ENCODE measurements at places on chromosomes 12 and 14.

DNA sequence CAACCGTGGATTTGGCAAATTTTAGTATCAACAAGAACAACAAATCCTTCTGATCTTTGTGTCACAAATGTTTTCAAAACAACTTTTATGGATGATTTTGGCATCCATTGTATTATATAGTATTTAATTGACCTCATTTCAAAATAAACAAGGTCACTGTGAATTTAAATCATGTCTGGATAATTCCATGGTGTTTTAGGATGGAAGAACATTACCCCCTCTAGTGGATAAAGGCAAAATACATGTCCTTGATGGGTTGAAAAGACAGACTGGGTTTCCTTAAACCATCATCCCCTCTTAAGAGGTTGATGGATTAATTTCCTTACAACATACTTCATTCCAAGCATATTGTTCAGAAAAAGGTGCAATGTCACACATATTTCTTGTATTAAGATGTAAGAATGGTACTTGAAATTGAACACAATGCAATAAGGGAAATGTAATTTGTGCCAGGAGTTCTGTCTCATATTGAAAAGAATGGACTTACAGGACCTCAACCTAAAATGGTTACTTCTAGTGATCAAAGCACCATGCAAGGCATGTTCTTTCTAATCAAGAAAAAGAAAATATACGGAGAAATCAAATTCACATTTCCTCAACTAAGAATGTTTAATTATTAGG lies 352.0 kb downstream of the BCAT1 start:
- no peak for DNase-seq

DNA sequence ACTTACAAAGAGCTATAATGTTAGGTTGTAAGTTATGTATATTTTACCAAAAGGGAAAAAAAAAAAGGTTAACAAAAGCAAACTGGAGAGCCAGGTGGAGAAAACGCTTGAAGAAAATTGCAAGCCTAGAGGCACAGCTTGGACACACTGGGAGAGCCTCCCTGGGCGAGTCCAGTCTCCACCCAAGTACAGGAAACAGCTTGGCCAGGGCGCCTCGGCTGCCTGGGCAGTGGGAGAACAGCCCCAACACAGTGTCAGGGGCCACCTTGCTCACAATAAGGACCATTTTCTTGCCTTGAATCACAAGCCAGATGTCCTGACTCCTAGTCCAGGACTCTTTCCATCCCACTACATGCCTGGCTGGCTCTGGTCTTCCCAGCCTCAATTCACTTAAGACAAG lies 33.3 kb downstream of the TTC7B start:
- no peak for DNase-seq

DNA sequence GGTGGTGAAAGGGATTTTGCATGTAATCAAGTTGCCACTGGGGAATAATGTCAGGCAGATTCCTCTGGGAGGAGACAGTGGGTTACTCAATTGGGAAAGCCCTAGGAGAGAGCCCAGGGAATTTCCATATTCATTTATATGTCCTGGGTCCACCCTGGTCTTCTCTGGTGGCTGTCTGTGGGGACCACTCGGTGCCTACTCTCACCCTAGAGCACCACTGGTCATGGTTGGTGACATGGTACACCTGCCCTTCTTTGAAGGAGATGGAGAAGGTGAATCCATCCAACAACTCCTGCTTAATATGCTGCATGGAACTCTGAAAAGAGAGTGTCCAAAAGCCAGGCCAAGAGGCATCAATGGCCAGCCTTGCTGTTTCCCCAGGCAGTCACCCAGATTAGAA lies 12.8 kb upstream of the RERG start:
- no peak for DNase-seq

GRCh38 chr12:120365675-120366340 lies 3.2 kb downstream of the MSI1 start:
- DNase-seq: no peak

- DNase-seq: no peak
Observed at GRCh38 chr12:111462210-111462769, 56.6 kb downstream of the SH2B3 start.

DNA sequence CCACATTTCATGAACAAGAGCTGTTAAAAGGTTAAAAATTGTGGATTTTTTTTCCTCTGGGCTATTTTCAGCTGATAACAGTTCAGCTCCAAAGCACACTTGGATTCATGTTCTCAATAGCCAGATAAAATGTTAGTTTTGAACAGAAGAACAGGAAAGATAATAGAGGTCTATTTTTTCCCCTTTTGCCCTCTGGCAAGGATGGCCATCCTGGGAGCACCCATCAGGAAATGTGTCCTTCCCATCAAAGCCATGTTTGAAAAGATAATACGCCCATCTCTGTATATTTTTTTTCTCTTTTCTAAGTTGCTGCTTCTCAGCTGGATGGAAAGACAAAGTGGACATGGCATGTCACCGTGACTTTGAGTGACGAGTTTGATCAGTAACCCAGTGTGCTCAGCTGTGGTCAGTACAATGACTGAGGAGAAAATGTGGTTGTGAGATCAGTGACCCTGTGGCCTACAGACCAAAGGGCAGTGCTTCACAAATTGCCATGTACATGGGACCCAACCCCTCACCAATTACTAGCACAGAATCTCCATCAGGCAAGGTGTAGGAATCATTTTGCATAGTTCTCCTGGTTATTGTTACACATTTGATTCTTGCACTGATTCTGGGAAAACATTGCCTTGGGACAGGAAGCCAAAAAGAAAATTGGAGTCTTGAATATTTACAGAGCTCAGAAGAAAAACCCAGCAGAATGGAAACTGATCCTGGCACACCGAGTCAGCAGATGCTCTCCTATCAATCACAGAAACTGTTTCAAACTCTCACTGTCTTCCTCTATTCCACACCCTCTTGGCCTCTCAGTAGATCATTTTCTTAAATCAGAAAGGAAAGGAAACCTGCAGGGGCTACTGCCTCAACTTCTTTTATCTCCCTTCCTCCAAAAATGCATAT lies 64.3 kb downstream of the ANO6 start:
- DNase-seq: no peak

GRCh38 chr12:82650627-82651337 lies 35.9 kb upstream of the TMTC2 start:
- DNase-seq: no peak

DNA sequence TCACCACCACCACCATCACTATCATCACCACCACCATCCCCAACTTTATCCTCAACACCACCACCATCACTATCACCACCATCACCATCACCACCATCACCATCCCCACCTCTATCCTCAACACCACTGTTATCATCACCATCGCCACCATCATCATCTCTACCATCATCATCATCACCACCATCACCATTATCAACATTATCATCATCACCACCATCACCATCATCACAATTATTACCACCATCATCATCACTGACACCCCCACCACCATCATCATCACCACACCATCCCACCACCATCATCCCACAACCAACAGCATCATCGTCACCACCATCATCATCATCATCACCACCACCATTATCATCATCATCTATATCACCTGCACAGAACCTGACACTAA lies 188.4 kb upstream of the PWP1 start:
- DNase-seq: no peak

- DNase-seq: no peak
Observed at GRCh38 chr12:102958830-102959176, 1.3 kb downstream of the ASCL1 start.

GRCh38 chr14:21498540-21499526 lies 12.3 kb downstream of the METTL3 start:
- DNase-seq: no peak

DNA sequence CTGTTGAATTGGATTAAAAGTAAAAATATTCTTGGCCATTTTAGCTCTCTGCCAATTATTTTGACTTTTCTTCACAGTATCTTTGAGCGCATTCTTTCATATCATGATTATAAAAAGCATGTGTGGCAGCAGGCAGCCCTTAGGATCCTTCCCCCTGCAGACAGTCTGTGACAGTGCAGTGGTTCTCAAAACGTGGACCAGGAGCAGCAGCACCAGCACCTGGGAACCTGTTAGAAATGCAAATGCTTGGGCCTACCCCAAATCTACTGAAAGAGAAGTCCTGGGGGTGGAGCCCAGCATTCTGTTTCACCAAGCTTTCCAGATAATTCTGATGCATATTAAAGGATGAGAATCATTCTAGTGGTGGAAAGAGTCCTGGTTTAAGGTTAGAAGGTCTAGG lies 155.6 kb downstream of the MON2 start:
- no peak for DNase-seq

DNA sequence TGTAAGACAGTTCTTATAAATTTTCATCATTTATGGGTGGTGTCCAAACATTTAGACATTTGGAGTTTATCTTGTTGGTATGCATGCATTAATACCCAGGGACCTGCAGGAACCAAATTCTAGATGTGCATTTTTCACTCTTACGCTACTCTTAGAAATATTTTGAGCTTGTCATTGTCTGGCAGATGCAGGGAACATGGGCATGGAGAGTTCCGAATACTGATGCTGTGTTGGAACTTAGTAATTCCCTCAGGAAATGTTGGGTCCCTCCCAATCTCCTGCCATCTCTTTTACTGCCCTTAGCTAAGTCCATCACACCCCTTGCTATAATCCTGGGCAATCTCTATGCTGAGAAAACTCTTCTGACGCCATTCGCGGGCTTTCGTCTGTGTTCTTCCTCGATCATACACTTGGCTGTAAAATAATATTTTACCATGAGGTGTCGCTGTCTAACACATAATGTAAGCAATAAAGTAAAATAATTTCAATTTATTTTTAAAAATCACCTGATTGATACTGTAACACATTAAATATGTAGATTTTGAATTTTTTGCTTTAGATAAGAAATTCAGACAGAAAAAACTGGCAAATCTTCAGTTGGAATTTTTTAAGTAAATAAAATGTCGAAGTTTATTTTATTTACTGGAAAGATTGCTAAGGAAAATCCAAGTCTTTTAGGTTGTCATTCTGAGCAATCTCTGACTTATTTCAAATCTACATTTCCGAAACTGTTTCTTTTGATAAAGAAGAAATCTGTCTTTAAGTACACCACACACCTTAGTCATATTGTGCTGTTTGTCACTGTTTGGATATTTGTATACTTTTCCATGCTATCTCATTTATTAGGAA lies 304.1 kb upstream of the SSTR1 start:
- DNase-seq: no peak

- DNase-seq: no peak
Observed at GRCh38 chr12:4958697-4959375, 49.1 kb downstream of the KCNA1 start.

All from activated T-cell treated with anti-CD3 and anti-CD28 coated beads, Interleukin-2, amount 50 U/mL, for 24 hours (primary cell).